Small intestine (tissue), 16 donors: ENCODE measurements at places on chromosomes 3 and 15.

DNA sequence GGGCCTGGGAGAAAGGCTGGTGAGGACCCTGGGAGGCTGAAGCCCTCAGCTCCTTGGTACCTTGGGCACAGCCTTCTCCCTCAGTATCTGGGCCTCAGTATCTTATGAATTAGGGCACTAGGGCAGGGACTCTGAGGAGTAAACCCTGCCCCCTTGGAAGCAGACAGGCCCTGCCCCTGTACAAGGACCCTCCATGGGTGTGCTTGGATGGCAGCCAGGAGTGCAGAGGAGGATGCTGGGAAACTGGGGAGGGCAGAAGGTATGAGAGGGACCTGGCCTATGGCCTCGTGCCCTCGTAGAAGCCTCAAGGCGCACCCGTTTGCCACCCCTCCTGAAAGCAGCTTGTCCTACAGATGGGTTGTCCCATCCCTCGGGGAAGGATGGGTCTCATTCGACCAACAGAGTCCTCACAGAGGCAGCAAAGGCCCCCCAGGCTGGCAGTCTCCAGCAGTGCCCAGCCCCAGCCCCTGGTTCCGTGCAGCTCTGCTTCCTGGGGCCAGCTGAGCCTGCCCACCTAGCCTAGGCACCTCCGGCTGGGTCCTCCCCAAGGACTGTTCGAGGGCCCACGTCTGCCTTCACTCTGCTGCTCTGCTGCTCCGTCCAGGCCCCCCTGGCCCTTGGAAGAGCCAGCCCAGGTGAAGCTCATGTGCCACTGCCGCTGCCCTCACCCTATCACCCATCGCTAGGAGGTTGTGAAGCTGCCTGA, 15.3 kb upstream of the SEMA3F start:
- DNase-seq = no peak

DNA sequence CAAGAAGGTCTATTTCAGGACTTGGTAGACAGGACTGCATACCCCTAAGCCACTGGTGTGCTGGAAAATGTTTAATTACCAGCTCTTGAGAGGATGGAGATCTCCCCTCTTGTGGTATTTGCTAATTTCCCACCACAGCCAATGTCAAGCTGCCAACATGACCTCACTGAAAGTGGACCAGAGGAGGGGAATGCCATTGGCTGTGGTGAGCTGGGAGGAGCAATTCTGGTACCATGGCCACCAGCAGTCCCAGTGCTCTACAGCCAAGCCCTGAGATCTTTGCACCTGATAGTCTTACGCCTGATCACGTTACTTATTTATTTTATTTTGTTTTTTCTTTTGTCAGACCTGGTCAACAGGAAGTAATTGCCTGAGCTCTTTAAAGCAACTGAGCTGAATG, 82.5 kb upstream of the BCL6 start:
- no peak for DNase-seq

- no peak for DNase-seq
Measured at GRCh38 chr15:89494941-89495637, 1.3 kb downstream of the RHCG start.

DNA sequence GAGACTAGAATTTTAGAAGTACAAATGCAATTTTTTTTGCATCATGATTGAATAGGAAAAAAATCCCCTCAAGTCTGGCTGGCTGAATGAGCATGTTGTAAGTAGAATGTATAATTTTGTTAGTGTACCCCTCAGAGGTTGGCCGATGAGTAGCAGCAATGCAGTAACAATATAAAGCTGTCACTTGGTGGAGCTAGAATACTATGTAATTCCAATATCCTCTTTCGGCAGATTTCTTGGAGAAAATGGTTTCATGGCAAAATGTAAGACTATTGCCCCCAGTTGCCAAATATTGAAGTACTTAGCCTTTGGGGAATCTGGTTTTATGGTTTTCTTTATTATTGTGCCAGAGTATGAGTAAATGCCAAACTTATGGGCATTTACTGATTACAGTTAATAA, 39.8 kb upstream of the SGO1 start:
- DNase-seq = peak; percentile 13

DNA sequence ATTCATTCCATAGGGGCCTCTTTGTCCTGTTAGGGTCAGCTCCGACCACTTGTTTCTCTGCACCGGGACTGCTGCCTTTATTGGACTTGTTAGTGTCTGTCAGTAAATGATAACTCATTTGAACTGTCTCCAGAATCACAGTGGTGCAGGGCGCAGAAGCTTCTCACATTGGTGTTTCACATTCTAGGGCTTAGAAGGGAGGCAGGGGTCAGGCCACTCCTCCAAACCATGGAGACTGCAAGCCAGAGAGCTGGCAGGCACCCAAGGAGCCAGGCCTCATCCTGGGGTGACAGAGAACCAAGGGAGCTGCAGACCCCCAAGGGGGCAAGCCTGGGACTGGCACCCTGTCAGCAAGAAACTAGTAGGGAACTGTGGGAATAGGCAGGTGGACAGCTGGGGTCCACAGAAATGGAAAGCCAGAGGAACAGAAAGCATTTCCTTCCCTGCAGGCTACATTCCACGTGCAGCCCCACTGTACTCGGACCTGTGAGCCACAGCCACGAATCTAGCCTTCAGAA, 49.1 kb downstream of the CCNL1 start:
- no peak for DNase-seq

- peak; percentile 53 for DNase-seq
Measured at GRCh38 chr3:40585381-40586016, 60.7 kb downstream of the ZNF621 start.

- no peak for DNase-seq
Measured at GRCh38 chr3:42591811-42592210, 1.2 kb downstream of the SS18L2 start.

- no peak for DNase-seq
Measured at GRCh38 chr15:66153549-66154415, 99.8 kb downstream of the MEGF11 start.

DNA sequence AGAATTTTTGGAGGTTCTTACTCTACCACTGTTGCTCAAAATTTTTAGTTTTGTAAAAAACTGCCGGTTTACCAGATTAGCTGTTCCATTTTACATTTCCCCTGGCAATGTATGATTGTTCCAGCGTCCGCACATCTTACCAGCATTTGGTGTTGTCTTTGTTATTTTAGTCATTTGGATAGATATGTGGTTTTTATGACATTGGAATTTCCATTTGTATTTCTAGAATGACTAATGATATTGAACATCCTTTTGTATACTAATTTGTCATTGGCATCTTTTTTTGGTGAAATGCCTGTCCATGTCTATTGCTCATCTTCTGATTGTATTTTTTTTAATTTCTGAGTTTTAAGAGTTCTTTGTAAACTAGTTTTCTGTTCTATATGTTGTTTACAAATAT, 28.5 kb downstream of the LRRC28 start:
- no peak for DNase-seq

DNA sequence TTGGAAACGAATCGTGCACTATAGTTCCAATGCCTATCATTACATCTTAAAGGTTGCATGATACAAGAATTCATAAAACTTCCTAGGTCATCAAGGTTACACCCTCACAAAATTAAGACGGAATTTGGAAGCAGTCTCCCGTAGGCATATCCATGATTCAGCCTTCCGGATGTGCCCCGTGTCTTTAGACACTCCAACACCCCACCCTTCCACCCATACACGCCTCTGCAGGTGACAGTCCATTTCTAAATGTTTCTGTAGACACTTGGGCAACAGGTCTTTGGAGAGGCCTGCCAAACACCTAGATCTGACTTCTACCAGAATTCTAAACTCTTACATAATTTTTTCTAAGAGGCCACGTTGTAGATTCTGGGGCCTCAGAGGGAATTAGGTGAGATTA, 49.8 kb downstream of the LDHAL6B start:
- DNase-seq = peak; percentile 70

GRCh38 chr3:108416111-108416869, 94.1 kb downstream of the MYH15 start:
- DNase-seq = no peak

DNA sequence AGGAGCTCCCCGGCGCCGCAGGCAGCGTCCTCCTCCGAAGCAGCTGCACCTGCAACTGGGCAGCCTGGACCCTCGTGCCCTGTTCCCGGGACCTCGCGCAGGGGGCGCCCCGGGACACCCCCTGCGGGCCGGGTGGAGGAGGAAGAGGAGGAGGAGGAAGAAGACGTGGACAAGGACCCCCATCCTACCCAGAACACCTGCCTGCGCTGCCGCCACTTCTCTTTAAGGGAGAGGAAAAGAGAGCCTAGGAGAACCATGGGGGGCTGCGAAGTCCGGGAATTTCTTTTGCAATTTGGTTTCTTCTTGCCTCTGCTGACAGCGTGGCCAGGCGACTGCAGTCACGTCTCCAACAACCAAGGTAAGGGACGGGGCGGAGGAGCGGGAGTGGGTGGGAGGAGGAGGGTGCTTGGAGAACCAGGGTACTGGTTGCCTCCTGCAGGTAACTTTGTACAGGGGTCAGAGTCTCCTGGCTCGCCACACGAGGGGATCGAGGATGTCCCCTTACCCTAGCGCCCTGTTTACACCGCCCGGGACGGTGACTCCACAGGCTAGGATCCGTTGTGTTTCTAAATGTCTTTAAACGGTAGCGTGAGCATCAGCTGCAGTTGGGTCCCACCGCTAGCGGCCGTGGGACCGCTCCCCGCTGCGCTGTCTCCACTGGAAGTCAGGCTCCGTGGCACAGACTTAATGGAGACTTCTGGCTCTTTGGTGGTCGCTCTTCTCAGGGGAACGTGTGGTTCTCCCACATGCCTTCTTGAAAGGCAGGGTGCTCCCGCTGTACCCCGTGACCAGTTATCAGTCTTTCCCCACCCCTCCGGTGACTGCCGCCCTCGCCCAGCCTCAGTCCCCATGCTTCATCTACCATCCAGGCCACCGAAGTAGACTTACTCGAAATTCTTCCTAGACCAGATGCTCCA, 515 bp downstream of the EPHA6 start:
- DNase-seq = no peak

DNA sequence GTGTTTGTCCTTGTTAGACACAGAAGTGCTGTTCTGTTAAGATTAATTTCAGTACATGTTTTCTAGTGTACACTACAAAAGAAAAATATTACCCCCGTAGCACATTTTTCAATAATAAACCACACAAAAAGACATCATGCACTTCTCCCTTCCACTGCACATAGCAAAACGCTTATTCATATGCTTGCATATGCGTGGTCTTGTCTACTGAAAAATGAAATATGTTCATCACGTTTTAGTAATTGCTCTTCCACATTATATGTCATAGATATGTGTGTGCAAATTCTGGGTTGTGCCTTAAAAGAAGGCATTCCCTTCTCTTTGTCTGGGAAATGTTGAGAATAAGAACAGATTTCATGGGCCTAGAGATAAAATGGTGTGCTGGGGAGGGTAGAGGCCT, 353.9 kb downstream of the NSUN3 start:
- DNase-seq = no peak

- DNase-seq = no peak
Measured at GRCh38 chr15:44340410-44340809, 51.9 kb downstream of the GOLM2 start.

DNA sequence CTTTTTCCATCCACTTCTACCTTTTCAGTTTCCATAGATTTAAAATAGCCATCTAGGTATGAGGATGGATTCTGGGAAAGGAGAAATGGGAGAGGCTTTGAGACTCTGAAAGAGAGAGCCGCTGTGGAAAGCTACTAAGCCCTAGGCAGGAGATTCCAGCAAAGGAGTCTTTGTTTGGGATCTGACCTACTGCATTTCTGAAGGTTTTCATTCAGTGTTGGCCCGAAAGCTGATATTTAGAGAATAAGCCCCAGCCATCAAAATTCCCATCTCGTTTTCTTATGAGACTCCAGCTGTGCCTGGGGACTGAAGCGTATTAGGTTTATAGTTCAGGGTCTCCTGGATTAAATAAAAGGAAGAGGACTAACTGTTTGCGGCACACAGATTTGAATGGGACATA, 19.5 kb downstream of the LIPH start:
- no peak for DNase-seq
